ENCODE measurements at places on chromosomes 1 and 21.

DNA sequence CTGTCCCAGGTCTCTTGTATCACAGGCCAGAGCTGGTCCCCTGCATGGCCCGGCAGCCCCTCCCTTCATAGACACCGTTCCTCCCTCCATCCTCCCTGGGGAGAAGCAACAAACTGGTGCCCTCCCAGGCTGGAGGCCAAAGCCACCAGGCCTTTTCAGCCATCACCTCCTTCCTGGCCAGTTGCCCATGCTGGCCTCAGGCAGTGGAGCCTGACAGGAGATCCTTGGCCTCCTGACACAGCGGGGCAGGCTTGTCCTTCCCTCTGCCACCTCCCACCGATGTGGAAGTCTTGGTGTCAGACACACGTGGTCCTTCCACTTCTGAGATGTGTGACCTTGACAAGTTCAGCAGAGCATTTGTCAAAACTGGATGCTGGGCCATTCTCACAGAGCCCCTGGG lies 206.0 kb downstream of the HIVEP3 start:
- DNase-seq, result no peak

DNA sequence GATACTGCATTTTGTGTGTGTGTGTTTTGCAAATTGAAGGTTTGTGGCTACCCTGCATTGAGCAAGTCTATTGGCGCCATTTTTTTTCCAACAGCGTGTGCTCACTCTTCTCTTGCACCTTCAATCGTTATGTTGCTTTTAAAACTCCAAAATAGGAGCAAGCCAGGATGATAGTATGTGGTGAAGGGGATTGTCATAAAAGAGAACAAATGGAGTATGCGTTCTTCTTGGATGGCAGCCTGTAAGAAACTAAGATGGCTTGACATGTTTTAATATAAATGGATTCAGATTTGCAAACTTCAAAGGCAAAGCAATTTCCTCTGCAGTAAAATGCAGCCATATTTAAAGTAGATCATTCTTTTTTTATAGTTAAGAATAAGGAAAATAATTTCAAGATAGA lies 43.2 kb upstream of the KCNK1 start:
- no peak for DNase-seq

- no peak for DNase-seq
Observed at GRCh38 chr1:109781806-109782205, 18.1 kb upstream of the EPS8L3 start.

DNA sequence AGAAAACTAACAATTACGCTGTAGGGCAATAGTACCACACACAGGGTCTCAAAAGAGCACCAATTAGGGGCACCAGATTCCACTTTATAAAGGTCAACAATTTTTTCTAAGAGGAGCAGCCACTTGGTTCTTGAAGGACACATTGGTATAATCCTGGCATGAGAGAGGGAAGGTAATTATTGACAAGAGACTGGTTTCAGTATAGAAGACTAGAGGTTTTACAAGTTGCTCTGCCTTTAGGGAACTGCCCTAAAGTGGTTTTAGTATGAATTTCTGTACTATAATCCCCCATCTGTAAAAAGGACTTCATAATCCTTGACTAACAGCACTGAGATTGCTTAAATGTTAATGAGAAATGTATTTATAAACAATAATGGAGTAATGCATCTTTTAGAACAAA lies 648.5 kb upstream of the PTBP2 start:
- no peak for DNase-seq

DNA sequence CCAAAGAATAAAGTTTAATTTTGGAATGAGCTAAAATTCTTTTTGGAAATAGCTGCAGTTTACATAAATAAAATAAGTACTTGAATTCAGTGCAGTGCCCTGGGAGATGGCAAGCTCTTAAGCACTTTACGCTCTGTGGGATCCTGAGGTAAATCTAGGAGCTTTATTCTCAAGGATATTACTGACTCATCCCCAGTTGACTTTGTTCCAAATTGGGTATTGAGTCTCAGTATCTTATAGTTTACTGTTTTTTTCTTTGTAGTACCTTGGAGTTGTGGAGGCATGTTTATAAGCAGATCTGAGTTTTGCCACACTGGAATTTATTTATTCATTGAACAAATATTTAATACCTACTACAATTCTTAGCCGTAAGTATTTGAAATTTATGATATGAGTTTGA lies 27.4 kb upstream of the HRNR start:
- DNase-seq, result no peak

- DNase-seq, result no peak
Observed at GRCh38 chr1:247441606-247442005, 16.3 kb downstream of the OR2B11 start.

DNA sequence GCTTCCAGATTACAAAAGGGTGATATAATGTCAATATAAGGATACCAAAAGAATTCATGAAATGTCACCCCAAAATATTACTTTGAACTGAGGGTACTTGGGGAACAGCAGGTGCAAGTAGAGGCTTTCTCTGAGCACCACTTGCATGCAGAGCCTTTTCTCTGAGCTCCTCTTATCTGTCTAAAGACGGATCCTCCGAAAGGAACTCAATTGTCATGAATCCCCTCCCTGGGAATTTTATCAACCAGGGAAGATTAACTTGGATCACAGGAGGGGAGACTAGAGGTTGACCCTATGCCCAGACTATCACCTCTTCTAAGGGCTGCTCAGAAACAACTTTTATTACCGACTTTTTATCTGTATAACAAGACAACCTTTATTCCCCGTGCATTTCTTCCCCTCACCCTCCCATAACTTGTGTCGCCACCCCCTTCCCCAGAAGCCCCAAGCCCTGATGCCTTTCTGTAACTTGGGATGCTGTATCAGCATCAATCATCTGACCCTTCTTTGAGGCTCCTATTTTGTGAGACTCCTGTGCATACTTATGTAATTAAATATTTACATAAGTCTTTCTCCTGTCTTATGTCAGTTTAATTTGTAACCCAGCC lies 94.1 kb downstream of the CACHD1 start:
- no peak for DNase-seq

GRCh38 chr21:37560385-37560784 lies 193.8 kb downstream of the DYRK1A start:
- no peak for DNase-seq

DNA sequence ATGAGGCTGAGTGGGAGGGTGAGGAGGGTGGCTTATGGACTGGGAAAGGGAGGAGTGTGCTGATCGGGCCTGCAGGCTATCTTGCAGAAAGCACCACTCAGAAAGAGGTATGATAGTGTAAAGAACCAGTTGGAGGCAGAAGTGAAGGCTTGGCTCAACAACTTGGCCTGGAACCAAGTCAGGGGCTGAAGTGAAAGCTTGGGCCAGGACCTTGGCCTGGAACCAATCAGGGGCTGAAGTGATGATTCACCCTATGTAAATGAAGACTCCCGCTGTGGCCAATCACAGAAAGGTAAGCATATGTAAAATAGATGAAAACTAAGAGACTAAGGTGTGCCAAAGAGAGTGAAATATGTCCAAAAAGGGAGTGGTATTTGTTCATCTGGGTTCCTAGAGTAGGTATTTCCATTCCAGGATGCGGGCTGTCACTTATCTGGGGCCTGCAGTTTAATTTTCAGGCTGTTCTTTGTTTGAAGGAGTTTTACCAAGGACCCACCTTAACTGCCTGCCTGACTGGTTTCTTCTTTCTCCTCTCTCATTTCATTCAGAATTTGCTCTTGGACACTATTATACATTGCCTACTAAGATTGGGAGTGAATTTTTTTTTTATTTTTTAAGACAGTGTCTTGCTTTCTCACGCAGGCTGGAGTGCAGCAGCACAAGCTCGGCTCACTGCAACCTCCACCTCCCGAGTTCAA lies 5.1 kb upstream of the RFX5 start:
- no peak for DNase-seq

DNA sequence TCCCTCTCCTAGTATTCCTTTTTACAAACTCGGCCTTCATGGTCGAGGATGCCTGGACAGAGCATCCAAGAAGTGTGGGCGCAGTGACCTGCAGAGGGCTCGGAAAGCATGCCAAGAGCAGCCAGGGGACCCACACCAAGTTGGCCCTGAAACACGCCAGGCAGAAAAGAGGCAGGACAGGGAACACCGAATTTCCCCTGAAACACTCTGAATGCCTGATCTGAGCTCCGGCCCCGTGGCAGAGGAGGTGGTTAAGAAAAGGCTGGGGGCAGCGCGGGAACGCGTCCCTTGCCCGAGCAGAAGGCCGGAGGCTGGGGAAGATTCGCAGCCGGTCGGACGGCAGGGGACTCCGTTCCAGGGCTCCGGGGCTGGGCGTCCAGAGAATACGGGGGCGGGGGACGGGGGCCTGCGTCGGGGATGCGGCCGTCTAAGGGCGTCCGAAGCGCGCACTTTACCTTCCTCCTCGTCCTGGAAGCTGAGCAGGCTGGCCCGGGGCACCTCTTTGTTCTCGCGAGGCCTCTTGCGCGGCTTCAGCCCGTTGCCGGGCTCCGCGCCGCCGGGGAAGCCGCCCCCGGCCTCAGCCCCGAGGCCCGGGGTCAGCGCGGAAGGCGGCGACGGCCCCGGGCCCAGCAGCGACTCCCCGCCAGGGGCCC lies 558 bp downstream of the PAXBP1 start:
- DNase-seq, result no peak

- no peak for DNase-seq
Observed at GRCh38 chr1:15304708-15305467, 57.9 kb downstream of the FHAD1 start.

GRCh38 chr1:32724678-32725614 lies 22.4 kb upstream of the SYNC start:
- DNase-seq, result no peak

GRCh38 chr1:119081267-119081666 lies 59.2 kb downstream of the WARS2 start:
- DNase-seq, result no peak

DNA sequence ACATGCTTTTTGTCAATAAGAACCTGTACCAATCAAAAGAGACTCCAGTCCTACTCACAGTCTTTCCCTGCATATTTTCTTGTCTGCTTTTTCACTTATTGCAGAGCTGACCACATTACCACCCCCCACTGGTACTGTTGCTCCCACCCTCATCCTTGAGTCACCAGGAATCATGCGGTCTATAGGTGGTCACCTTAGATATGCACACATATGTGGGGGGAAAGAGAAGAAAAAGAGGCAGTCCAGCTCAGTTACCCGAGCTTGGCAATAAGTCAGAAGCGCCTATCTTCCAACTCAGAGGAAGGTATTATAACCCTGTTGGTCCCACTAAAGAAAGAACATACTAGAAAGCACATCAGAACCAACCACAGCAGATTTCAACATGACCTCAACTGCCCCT lies 119.2 kb downstream of the SMYD2 start:
- no peak for DNase-seq

DNA sequence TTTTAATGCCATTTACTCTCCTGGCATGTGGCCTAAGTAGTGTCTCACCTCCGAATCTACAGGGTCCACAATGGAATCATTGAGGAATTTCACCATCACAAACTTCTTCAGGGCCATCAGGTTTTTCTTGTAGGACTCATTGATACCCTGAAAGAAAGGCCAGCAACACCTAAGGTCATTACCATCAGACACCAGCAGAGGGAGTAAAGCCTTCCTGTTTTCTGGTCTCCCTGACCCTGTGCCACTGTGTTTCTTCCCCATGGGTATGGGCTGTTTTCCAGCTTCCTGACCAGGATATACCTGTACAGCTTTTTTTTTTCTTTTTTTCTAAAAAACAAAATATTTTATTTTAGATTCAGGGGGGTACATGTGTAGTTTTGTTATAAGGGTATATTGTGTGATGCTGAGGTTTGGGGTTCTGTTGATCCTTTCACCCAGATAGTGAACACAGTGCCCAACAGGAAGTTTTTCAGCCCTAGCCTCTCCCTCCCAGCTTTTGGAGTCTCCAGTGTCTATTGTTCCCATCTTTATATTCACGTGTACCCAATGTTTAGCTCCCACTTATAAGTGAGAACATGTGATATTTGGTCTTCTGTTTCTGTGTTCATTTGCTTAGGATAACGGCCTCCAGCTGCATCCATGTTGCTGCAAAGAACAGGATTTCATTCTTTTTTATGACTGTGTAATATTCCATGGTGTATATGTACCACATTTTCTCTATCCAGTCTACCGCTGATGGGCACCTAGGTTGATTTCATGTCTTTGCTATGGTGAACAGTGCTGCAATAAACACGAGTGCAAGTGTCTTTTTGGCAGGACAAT lies 18.3 kb downstream of the PPT1 start:
- no peak for DNase-seq

DNA sequence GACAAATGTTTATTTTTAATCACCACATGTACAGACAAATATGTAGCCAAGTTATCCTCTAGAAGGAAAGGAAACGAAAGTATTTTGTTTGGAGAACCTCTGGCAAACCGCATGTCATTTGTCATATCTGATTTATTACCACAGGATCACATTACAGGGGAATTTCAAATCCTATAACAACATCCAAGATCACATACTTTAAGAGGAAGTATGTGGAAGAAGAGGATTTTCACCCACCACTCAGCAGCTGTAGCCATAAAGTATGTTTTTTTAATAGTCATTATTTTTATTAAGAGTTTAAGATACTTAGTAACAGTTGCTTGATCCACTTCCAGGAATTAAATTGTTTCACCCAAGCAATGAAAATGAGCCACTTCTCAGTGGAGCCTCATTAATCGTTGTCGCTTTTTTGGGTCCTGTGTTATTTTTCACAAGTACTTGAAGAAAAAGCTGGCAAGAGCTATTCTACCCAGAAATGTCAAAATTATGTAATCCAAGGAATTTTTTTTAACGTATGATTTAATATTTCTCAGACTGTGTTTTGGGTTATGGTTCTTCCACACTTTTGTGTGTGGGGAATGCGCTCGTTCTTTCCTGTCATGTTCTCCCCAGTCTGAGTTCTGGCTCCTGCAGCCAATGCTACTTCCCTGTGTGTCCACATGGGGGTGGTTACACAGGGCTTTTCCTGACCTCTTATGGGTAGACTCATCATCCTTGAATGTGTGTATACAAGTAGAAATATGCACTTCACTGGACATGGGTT lies 6.9 kb downstream of the SERTAD4 start:
- no peak for DNase-seq

GRCh38 chr1:204835737-204836136 lies 34.9 kb upstream of the NFASC start:
- DNase-seq, result no peak

DNA sequence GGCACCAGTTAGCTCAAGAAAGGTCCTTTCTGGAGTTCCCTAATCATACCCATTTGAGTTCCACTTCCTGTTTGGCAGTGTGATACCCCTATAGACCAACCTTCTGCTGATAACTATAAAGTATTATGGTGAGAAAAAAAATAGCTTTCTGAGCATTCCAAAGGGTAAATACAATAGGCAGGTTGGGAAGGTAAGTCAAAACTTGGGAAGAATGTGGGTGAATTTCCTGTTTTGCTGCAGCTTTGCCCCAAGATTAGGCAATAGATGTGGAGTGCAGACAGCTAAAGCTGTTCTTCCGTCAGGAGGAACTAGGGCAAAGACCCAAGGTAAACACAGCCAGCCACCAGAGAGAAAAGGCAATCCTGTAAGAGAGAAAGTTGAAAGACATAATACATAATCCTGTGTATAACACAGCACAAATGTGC lies 49.9 kb upstream of the GUCA2A start:
- DNase-seq, result no peak

DNA sequence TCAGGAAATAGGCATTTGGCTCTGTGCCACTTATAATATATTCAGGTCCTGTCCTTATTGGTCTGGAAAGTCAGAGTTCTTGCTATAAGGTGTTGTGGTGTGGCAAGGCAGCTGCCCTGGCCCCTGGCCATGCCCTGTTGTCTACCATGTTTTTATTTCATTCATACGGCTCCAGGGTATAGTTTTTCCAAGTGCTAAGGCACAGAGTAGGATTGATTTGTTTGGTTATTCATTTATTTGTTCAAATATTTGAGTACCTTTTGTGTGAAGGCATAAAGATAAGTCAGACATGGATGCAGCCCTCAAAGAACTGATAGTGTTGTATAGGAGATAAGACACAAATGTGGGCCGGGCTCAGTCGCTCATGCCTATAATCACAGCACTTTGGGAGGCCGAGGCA lies 10.1 kb downstream of the ZBTB8B start:
- DNase-seq, result no peak

GRCh38 chr1:7076572-7076971 lies 291.3 kb downstream of the CAMTA1 start:
- DNase-seq, result no peak

Data from NCI-H1417 treated with DMSO at 0.1 percent for 48 hours (cell line).